ENCODE measurements at places on chromosomes 4 and X.

- no peak for DNase-seq
Measured at GRCh38 chr4:38489924-38490639, 173.9 kb upstream of the KLF3 start.

GRCh38 chr4:75249739-75250138 lies 264.5 kb downstream of the RCHY1 start:
- no peak for DNase-seq

GRCh38 chr4:97394653-97395052 lies 748.6 kb downstream of the STPG2 start:
- DNase-seq: no peak

DNA sequence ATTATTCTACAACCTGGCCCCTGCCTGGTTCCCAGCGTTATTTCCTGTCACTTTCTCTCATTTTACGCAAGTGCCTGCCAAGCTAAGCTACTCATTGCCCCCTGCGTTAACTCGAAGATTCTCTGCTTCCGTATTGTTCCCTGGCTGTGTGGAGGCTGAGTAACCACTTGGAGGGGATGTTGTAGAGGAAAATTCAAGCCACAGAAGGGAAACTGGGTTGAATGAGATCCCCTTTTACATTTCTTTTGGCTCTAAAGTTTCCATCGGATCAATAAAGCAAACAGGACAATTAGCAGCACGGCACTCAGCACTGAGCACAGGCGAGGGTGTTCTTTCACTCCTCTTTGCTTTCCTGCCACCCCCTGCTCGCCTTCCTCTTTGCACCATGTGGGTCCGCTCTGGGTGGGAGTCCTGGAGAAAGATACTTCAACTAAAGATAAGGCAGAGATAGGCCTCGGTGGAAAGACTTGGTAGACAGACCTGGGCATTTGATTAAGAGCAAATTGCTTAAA lies 4.2 kb upstream of the TMSB4X start:
- DNase-seq: no peak

DNA sequence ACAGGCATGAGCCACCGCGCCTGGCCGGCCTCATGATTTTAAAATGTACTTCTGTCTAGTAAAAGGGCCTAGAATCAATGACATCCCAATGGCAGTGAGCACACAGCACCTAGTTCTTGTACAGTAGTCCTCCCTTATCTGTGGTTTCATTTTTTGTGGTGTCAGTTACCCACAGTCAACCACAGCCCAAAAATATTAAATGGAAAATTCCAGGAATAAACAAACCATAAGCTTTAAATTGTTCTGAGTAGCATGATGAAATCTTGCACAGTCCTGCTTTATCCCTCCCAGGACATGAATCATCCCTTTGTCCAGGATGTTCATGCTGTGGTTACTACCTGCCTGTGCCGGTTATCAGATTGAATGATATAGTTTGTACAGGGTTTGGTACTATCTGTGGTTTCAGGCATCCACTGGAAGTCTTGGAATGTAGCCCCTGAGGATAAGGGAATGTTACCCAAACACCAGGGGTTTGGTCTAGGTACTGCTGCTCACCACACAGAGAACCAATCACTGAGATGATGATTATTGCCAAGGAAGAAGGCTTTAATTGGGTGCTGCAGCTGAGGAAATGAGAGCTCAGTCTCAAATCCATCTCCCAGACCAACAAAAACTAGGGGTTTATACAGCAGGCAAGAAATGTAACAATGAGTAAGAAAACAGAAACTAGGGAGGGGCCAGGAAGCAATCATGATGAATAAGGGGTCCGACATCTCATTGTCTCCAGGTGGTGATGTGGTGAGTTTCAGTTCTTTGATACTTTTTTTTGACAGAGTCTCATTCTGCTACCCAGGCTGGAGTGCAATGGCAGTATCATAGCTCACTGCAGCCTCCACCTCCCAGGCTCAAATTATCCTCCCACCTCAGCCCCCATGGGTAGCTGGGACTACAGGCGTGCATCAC lies 16.2 kb upstream of the FHL1 start:
- DNase-seq: no peak

GRCh38 chrX:40484408-40485091 lies 96.2 kb upstream of the ATP6AP2 start:
- no peak for DNase-seq

GRCh38 chr4:8157944-8158709 lies 486 bp downstream of the ABLIM2 start:
- no peak for DNase-seq

DNA sequence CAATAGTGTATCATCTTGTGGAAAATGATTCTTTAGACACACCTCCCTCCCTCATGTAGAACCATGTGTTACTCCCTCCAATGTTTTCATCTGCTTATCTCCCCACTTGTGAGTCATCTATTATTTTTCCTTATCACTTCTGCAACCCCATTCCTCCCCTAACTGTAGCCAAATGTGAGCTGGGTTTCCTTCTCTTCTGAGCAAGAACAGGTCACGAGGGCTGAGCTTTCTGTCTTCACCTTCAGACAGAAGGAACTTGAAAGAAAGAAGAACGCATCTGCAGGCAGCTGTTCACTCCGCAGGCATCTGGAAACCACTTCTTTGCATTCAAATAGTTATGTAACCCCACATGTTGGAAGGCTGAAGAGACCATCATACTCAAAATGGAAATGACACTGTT lies 1.8 kb downstream of the PPP1R2C start:
- no peak for DNase-seq

DNA sequence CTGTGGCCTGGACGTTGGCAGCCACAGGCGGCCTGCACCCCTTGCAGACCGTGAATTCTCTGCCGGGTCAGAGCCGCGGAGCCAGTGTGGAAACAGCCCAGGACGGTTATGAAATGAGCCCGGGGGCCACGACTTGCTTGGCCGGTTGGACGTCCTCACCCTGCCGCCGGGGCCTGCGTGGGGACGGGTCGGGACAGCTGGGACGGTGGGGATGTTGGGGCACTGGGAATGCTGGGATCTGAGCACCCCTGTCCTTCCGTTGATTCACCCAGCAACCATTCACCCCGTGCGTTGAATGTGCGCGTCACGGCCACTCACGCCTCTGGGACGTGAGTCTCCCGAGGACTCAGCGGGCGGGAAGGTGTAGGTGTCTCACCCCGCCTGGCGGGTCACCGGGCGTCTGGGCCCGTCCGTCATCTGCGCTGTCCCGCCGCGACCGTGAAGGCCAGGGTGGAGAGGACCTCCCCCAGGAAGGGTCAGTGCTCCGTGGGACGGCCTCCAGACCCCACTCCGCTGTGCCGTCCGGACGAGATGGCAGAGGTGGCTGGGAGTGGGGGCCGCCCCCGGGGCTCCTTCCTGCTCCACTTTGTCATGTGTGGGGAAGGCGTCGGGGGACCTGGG lies 4.5 kb upstream of the PLCXD1 start:
- DNase-seq: no peak

Measured in GM06990 (cell line).